ENCODE measurements at places on chromosomes 4 and X.

DNA sequence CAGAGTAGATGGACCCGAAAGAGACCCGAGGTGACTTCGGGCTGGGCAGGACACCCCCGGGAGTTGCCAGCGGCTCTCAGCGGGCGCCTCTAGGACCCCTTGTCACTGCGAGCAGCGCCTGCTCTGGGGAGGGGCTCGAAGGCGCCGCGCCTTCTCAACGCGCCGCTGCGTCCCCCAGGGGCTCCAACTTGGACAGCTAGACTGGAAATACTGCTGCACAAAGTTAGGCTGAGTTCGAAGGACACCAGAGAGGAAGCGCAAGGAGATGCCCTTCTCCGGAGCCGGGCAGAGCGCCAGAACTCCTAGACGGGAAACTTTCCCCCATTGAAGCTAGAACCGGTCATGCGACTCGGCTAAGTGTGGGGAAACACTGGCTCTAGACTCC lies 493 bp upstream of the KCNIP4 start:
- DNase-seq, result no peak

DNA sequence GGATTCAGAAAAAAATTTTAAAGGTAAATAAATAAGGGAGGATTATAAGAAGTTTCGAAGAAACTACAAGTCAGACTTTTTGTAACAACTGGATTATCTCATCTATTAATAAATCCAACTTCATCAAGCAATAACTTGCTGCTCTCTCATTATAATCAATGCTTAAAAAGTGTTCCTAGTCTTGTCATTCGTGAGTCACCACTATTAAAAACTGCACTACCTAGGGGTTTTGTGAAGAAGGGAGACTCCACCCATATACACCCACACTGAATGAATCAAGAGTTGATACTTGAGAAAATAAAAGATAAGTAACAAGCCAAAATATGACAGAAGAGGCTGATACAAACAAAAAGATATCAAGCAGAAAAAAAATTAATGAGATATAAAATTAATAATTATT lies 360.5 kb downstream of the ZNF674 start:
- no peak for DNase-seq

DNA sequence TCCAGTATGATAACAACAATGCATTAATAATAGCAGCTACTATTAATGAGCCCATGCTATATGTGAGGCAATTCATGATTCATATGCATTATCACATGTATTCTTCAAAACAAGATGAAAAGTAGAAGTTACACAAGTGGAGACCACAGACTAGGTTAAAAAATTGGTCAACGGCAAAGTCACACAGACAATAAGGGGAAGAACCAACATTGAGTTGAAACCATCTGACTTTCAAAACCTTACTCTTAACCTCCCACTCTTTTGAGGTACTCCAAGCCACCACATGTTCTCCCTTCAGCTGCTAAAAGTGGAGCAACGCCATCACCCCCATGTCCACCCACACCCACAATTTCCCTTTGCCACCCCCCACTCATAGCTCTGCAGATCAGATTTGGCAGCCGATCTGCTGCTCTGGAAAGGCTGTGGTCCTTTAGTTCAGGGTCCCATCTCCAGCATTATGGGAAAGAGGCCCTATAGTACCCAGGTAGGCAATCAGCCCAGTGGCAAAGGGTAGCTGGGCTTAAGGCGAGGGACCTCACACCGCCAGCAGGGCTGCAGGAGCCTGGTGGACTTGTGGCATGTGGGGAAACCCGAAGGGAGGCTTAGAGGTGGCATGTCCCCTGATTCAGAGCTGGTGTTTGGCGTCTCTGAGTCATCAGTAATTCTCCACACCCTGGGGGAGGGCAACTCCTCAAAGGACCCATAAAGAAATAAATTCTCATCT lies 33.5 kb upstream of the CYBB start:
- no peak for DNase-seq

GRCh38 chr4:17810260-17811077 lies at the start of the genes DCAF16 and NCAPG:
Gene DCAF16 (minus strand): TSS chr4:17810757. CDS start chr4:17804141, 6,616 bp downstream.
Gene NCAPG (plus strand): TSS chr4:17810979. CDS start chr4:17811078, 99 bp downstream.
- DNase-seq, result peak; percentile 95

- no peak for DNase-seq
Measured at GRCh38 chr4:120070196-120070595, 3.5 kb upstream of the MAD2L1 start.

DNA sequence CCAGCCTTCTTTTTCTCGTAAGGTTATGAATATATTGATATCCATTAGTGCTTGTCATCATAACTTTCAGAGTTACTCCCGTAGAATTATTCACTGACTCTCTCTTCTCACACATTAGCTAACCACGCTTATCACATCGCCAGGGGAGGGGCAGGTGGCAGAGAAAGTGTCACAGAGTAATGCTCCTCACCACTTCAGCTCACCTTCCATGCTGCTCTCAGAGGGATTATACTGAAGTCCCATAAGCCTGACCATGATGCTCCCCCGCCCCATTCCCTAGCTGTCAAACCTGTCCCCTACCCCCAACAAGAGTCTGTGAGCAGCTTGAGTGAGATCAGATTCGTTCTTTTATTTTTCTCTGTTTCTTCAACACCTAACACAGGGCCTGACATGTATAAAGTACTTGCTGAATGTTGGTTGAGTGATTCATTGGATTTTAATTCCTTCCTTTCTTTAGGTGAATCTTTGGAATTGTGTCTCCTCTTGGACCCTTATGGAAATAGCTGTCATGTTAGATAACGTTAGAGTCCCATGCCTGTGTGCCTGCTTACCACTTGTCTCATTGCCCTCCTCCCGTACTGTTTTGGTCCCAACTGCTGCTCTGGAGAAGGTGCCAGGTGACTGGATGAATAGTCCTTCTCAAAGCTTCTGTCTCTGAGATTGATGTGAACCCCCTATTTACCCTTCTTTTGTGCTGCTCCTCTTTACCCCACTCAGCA lies 55.1 kb downstream of the RS1 start:
- DNase-seq, result no peak

- DNase-seq, result no peak
Measured at GRCh38 chr4:78484574-78484973, 67.0 kb upstream of the ANXA3 start.

DNA sequence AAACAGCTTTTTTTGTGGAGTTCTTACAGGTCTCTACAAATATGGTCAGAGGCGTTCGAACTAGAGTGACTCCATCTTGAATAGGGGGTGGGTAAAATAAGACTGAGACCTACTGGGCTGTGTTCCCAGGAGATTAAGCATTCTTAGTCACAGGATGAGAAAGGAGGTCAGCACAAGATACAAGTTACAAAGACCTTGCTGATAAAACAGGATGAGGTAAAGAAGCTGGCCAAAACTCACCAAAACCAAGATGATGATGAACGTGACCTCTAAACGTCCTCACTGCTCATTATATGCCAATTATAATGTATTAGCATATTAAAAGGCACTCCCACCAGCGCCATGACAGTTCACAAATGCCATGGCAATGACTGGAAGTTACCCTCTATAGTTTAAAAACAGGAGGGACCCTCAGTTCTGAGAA lies 42.8 kb upstream of the SPP1 start:
- no peak for DNase-seq

- no peak for DNase-seq
Measured at GRCh38 chr4:22531311-22532019, 15.6 kb upstream of the ADGRA3 start.

- DNase-seq, result peak; percentile 42
Measured at GRCh38 chr4:74934016-74934831, 1.3 kb downstream of the PARM1 start.

DNA sequence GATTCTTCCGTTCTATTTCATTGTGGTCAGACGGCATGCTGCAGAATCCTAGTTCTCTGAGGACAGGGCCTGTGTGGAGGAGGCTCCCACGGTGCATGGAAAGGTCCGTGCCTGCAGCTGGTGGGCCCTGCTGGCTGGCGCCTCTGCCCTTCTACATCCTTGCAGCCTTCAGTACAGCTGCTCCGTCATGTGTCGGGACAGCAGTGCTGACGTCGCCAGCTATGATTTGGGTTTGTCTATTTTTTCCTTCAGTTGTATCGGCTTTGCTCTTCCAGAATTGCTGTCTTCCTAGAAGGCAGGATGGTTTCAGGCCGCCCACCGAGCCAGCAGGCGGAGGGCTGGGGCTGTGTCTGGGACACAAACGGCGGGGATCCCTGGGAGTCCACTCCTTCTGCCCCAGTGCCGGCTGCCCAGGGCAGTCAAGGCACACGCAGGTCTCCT lies 32.1 kb upstream of the CPLX1 start:
- DNase-seq, result no peak

DNA sequence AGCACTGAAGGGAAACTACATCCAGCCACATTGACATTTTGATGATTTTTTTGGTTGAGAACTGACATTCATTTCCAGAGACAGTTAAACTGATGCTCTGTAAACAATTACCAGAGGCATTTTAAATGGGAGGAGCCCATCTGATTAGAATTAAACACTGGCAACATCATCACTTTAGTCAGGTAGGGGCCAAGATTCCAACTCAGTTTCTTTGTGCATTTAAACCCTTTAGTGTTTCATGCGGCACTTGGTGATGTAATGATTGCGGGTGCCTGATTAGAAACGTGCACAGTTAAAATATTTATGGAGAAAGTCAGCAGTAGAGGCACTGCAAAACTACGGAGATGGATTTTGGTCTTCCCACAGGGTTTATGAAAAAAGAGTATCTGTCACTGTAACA lies 16.1 kb downstream of the TNIP3 start:
- no peak for DNase-seq

GRCh38 chrX:65596270-65597034 lies 61.9 kb upstream of the LAS1L start:
- no peak for DNase-seq

DNA sequence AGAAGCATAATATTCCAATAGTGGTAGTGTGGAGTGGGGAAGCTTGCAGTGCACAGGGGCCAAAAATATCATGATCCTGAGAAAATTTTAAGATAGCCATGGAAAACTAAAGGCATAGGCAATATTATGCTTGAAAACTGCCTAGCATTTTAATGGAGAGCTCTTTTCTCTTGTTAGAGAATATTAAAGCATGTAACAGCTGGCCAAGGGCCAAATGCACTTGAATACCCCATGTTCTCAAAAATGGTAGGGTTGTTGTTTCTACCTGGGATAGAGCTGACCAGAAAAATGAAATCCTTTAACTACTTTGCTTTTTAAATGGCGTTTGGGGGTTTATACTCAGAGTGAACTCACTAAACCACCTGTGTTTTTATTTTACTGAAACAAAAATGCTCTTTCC lies 739.6 kb upstream of the SLIT2 start:
- DNase-seq, result no peak

DNA sequence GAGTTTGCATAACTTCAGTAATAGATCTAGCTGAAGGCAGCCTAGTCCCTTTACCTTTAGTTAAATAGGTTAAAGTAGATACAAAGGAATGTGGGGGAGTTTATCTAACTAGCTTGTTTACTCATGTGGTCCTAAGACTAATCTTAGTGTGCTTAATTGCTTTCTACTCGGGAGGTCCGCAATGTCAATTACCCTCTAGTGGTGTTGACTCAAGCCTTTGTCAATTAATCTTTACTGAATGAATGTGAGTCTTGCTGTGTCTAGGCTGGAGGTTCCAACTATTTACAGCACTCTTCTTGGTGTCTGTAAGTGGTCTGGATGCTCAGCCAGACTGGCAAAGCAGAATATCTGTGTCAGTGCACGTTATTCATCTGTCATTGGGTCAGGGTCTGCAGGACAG lies 17.9 kb upstream of the YTHDC1 start:
- DNase-seq, result no peak

GRCh38 chrX:107507093-107507743 lies 57.8 kb downstream of the FRMPD3 start:
- no peak for DNase-seq

DNA sequence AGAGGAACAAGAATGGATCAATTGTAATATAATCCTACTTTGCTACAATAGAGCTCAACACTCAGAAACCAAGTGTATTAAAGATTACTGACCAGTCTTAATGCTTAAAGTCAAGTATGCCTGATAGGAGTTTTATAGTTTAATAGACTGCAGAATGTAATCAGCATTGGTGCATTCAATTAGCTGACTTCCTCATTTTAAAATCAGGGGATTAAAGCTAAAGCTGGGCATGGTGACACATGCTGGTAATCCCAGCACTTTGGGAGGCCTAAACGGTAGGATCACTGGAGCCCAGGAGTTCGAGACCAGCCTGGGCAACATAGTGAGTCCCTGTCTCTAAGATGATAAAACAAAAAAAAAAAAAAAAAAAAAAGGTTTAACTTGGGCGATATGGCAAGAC lies 10.8 kb downstream of the HNRNPDL start:
- DNase-seq, result no peak

GRCh38 chr4:182640932-182641331 lies 276.3 kb downstream of the DCTD start:
- peak; percentile 76 for DNase-seq

DNA sequence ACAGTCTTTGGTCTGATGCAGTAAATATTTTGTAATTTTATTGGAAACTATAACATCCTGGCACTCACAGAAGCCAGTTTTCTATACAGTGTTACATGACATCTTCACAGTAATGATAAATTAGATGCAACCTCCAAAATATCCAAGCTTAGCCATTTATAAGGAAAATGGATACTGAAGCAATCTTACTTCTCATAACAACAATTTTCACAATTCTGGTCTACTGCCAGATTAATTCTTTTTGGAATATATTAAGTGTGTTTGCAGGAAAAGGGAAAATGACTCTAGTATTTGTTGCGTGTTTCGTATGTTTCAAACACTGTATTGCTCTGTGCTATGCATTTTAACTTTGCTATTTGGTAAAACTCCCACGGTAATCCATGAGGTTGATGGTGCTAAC lies 1870.9 kb downstream of the ARAP2 start:
- no peak for DNase-seq

- no peak for DNase-seq
Measured at GRCh38 chr4:4554234-4554633, 12.4 kb upstream of the STX18 start.

GRCh38 chr4:56958111-56958517 lies 19.3 kb downstream of the NOA1 start:
- no peak for DNase-seq

GRCh38 chrX:12789976-12790375 lies 1.2 kb upstream of the PRPS2 start:
- DNase-seq, result no peak

GRCh38 chr4:148376151-148376550 lies 66.1 kb downstream of the NR3C2 start:
- peak; percentile 69 for DNase-seq

DNA sequence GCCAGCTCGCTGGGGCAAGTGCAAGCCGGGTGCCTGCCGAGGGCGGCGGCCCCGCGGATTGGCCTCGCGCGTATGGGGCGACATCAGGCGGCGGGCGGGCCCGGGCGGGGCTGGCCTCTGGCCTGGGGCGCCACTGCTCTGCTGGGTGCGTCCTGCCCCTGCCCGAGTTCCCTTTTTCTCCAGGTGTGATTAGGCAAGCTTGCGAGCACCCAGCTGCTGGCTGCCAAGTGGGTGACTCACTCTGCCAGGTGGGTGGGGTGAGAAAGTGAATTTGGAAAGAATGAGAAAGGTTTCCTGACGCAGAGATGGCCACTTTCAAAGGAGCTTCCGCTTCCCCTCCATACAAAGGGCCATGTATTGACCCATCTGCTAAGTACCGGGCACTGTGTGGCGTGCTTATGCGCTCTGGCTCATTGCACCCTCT lies 32.5 kb downstream of the FGFBP1 start:
- DNase-seq, result peak; percentile 35

- no peak for DNase-seq
Measured at GRCh38 chr4:153398713-153399112, 54.2 kb downstream of the MND1 start.
